ENCODE measurements at places on chromosomes 6 and 20.

DNA sequence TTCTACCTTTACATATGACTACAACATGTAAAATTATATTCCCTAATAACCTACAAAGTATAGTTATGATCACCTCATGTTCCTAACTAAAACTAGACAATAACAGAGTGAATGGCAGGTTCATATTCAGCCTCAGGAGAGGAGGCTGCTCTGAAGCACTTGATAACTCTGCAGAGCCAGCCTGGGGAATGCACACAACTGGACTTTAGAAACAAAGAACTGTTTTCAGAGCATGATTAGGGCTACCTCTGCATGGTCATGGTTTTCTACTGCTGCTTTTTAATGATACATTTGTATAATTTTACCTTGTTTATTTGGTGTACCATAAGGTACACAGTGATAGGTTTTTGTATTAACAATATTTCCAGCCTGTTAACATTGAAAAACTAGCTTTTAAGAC is 50.3 kb downstream of the TRPC4AP start:
- DNase-seq, result no peak

- no peak for DNase-seq
Measured at GRCh38 chr20:41574802-41575389, 43.3 kb downstream of the CHD6 start.

DNA sequence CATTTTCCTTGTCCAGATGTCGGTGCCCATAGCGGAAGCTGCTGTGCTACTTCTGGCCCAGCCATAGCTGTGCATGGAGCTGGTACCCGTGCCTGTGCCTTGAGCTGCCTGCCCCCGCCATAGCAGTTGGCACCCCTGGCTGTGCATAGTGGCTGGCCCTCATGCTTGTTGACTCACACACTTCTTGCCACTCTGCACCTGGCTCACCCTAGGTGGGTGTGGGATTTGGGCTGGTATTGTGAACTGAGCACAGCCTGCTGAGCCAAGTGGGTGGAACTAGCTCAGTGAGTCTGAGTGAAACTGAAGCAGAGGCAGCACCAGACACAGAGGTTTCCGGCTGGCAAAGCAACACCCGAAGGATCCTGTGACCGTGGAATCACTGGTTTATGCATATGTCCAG is 689.5 kb upstream of the EYS start:
- no peak for DNase-seq

DNA sequence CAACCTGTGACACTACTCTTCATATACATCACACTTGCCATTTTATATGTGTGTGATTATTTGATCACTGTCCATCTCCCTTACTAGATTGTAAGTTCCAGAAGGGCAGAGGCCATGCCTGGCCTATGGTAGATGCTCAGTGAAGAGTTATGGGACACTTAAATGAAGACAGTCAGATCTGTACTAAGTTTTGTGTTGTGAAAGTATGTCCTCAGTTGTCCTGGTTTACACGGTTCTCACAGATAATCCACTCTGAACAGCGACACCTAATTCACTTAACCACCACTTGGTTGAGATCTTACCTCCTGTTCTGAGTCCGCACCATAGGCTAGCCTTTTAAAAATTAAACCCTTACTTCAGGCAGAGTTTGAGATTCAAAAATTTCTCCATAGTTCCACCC is 434.1 kb upstream of the SOX4 start:
- no peak for DNase-seq

GRCh38 chr20:62553136-62553837 is 77.5 kb upstream of the GATA5 start:
- no peak for DNase-seq

DNA sequence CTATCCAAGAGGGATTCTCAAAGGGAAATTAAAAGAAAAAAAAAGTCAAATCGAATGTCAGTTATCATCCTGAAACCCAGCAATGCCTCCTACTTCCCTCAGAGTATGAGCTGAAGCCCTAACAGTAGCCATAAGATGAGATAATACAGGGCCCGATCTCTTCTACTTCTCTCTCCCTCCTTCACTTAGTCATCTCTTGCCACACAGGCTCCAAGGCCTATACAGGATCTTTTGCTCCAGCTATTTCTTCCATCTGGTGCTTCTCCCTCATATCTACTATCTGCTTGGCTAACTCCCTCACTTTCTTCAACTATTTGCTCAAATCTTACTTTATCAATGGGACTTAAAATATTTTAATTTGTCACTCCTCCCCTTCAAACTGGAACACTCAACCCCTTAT is 215.3 kb downstream of the RNGTT start:
- no peak for DNase-seq

GRCh38 chr6:15358579-15359327 is 112.9 kb downstream of the JARID2 start:
- DNase-seq, result no peak

GRCh38 chr6:153616506-153616905 is 422.5 kb upstream of the OPRM1 start:
- no peak for DNase-seq

- DNase-seq, result no peak
Measured at GRCh38 chr6:53585208-53585900, 40.5 kb upstream of the GCLC start.

- no peak for DNase-seq
Measured at GRCh38 chr6:54206510-54206909, 95.3 kb downstream of the MLIP start.

- peak; percentile 81 for DNase-seq
Measured at GRCh38 chr20:50561379-50562078, 51.3 kb downstream of the PTPN1 start.

DNA sequence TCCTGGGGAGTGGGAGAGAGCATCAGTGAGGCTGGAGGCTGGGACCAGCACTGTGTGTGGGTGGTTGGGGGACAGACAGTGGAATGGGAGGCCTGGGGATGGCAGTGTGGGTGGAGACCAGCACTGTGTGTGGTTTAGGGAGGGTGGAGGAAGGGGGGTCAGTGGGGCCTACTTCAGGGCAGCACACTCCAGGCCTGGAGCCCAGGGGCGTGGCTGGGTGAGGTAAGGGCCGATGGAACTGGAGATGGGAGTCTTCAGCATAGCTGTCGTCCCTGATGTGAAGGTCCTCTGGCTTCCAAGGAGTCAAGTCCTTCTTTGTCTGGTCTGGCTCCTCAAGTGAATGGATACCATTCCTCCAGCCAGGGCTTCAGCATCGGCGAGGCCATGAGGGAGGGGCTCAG is 18.6 kb downstream of the KCNK17 start:
- no peak for DNase-seq

GRCh38 chr20:55919956-55920355 is 85.4 kb downstream of the CBLN4 start:
- no peak for DNase-seq

DNA sequence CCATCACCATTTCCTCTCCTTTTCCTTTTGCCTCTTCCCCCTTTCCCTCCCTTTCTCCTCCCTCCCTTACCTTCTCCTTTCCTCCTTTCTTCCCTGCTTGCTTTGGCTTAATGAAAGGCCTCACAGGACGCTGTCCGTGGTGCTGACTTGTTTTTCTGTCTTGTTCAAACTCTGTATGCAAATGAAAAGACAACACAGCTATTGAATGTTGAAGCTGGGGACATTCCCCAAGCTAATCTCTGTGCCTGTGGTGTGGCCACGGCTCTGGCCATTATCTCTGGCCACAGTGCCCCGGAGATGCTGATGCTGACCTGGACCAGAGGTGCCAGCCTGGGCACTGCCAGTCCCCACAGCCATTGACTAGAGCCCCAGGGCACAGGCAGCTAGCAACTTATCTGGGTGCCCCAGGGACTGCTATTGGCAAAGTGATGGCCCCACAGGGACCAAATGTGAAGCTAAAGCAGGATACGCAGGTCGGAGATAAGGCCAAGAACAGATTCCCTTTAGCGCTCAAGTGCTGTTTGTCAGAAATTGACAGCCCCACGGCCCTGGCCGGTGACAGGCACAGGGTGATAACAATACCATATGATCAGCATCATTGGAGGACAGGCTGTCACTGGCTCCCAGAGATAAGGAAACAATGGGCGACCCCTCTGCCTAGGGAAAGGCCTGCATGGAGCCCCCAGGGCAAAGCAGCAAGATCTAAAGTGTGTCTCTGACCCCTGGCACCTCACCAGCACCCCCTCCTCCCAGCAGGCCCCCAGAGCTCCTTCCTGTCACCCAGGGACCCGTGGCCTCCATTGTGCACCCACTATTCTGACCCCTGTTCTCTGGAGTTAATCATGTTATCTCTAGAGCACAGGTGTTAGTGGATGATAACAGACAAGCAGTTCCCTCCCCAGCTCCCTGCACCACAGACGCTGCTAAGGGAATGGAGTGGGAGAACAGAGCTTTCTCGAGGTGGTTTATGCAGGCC is 31.6 kb upstream of the SLC32A1 start:
- peak; percentile 72 for DNase-seq

- no peak for DNase-seq
Measured at GRCh38 chr6:104771258-104771832, 88.4 kb downstream of the HACE1 start.

DNA sequence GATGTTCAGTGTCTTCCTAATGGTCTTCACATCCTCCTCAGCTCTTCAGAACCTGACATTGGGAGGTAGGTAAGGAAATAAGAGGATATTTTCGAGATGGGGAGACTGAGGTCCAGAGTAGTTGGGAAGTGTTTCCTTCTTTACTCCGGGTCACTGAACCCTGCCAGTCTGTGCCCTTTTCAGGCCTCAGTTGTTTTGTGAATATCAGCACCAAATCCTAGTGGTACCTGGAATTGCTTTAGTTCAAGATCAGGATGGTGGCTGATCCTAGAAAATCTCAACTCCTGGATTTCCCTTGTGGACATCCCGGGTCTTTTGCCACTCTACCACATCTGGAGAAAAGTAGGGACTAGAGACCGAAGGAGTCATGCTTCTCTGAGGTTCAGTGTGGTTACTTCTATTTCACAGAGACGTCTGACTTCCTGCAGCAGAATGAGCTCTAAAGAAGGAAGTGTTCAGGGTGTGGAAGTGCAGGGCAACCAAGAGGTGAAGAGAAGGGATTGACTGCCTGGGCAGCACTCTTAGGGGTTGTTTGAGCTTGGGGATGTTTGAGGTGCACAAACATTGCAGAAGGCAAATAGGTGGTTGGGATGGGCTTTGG is 995 bp downstream of the STK4 start:
- peak; percentile 70 for DNase-seq

GRCh38 chr6:153976921-153977693 is 61.9 kb upstream of the OPRM1 start:
- DNase-seq, result no peak

DNA sequence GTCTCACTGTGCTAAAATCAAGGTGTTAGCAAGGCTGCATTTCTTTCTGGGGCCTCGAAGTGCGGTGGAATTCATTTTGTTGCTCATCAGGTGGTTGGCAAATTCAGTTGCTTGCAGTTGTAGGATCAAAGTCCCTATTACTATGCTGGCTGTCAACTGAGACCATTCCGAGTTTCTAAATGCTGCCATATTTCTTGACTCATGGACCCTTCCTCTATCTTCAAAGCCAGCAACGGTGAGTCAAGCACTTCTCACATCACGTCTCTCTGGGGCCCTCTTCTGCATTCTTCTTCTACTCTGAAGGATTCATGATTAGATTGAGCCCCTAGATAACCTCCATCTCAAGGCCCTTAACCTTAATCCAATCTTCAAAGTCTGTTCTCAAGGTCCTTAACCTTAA is 619.7 kb downstream of the HACE1 start:
- no peak for DNase-seq

- DNase-seq, result no peak
Measured at GRCh38 chr6:26385734-26386125, 2.8 kb downstream of the BTN2A2 start.

DNA sequence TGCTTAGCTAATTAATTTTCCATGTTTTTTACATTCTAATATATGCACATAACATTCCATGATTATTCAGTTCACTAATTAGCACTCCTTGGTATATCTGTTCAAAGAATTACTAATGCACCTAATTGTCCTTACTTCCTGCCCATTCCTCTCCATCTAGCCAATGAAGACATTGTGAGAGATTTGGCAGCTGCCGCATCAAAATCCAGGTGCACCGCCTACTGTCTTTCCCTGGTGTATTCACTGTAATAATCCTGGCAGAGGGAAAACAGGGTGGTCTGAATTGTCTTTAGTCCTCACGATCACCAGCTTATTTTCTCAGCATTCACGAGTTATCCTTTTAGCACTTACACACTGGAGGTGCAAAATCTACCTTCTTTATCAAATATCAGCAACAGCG is 61.0 kb upstream of the SCGN start:
- no peak for DNase-seq

- DNase-seq, result no peak
Measured at GRCh38 chr20:5222919-5223634, 93.7 kb downstream of the PROKR2 start.

DNA sequence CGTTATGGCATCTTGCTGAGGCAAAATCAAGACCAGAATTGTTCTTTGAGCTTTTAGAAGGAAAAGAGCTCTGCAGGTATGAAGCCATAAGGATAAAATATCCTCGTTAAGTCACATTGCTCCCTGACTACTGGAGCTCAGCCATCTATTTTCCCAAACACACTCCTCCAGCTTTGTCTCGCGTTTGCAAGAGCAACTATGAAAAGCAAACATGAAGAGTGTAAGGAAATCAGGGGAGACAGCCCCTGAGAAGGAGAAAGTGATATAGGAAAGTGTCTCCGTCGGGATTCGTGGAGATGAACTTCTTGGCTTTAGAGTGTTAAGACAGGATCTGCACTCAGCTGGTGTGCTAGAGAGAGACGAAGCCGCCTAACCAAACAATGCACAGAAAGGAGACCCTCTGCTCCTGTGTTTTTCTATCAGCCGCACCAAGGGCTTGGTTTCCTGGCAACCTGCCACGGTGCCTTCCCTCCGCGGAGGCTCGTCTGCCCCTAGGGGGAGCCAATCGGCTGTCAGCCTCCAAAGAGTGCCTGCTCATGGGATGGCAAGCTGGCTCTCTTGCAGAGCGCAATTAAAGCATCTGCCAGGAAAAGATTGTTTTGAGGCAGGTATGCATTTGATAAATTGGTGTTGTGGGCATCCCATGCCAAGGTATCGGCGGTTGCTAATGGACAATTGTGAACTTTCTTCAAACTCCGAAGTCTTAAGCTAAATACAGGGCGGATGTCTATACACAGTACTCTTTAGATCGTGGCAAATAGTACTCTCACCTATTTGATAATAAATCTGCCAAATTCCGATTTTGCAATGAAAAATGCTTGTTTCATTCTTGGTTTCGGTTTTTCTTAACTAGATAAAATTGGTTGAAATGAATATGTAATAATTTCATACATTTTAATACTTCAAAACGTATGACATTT is 603.2 kb downstream of the RNF144B start:
- DNase-seq, result peak; percentile 57

GRCh38 chr6:163705923-163706322 is 291.4 kb downstream of the QKI start:
- no peak for DNase-seq
